Ovary (tissue), 10 donors: ENCODE measurements at places on chromosomes 7 and 10.

DNA sequence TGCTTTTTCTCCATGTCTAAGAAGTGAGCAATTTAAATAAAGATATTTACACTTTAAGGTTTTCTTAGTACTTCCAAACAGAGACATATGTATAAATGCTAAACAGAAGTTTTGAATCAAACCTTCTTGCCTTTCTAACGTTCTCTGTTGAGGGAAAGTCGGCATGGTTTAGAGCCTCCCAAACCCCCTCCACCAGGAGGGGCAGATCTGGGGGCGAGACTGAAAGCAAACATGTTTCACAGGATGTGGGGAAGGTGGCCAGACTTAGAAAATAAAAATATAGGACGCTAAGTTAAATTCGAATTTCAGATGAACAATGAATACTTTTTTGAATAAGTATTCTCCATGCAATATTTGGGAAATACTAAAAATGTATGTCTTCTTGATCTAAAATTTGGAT is 208.3 kb upstream of the SHH start:
- no peak for DNase-seq

DNA sequence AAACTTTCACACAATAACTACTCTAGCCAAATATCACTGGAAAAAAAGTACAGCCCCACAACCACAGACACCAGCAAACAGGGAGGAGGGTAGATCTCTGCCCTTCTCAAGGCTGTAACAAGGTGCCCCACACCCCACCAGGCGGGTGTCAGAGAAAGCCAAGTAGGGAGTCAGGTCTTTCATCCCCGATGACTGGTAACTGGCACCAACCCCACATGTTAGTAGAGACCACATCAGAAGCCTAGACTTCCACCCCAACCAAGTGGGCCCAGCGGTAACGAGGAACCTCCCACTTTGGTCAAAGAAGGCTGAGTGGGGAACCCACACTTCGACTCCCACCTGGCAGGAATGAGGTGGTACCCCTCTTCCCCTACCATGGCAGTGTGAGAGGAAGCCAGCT is 16.4 kb upstream of the RUFY2 start:
- DNase-seq: no peak

- no peak for DNase-seq
These were observed 187.8 kb downstream of the ETV1 start for GRCh38 chr7:13801669-13802068.

DNA sequence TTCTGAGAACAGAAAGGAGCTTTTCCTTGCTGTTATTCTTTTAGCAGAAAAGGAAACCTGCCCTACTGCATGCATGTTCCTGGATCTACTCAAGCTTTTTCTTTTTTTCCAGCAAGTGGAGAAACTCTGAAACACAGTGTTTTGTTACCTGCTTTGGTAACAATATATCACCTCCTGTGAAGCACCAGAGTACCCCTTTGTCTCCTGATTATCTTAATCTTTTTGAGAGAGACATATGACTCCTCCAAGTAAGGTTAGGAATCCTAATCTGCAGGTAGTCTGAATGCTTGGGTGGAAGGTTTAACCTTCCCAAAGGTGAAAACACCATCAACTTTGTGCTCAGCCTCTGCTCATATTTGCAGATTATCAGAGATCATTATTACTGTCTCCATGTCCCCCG is 93.1 kb downstream of the MAPK8 start:
- DNase-seq: no peak

GRCh38 chr7:604001-604883 is 84.6 kb upstream of the PDGFA start:
- DNase-seq: no peak

DNA sequence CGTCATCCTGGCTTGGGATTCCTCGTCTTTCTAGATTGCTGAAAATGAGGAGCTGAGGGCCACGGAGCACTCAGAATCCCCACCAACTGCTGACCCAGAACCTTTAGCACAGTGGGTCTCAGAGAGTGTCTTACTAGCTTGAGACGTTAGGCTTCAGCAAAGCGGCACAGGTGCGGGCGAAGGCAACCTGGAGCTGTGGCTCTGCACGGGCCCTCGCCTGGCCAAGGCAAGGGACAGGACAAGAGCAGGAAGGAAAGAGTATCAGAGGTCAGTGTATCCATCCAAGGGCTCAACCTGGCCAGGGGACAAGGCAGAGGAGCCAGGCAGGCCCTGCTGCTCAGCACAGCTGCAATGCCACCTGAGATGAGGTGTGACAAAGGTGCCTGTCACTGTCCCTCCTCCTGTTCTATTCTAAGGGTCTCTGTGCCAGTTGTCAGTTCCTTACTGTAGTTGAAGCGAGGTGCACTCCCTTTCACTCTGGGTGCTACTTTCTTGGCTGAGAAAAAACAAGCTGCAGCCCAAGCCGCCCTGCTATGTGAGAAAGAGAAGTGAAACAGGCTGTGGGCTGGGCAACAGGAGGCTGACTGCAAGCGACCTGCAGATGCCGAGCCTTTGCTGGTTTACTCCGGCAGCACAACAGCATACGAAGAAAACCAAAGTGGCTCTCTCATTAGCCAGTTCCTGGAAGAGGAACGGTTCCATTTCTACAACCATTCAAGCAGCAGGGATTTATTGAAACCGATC is 33.3 kb upstream of the KDM7A start:
- DNase-seq: no peak

DNA sequence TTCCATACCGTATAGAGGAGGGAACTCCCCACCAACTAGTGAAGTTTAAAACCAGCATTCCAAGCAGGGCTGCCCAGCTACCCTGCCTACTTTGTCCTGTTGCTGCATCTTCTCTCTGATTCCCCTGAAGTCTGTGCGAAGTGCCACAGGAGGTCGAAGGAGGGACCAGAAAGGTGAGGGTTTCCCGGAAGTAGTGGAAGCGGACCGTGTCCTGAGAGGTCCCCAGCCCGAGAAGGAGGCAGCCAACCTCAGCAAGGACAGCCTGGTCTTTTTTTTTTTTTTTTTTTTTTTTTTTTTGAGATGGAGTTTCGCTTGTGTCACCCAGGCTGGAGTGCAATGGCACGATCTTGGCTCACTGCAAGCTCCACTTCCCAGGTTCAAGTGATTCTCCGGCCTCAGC is 671.9 kb upstream of the GALNT17 start:
- DNase-seq: no peak

GRCh38 chr7:85176197-85176596 is 10.7 kb downstream of the SEMA3D start:
- no peak for DNase-seq

- no peak for DNase-seq
These were observed 3.5 kb downstream of the UNCX start for GRCh38 chr7:1236132-1236661.

- DNase-seq: no peak
These were observed 61.3 kb upstream of the TNRC18 start for GRCh38 chr7:5484921-5485320.

GRCh38 chr10:76910184-76910962 is 727.2 kb downstream of the KCNMA1 start:
- DNase-seq: no peak

DNA sequence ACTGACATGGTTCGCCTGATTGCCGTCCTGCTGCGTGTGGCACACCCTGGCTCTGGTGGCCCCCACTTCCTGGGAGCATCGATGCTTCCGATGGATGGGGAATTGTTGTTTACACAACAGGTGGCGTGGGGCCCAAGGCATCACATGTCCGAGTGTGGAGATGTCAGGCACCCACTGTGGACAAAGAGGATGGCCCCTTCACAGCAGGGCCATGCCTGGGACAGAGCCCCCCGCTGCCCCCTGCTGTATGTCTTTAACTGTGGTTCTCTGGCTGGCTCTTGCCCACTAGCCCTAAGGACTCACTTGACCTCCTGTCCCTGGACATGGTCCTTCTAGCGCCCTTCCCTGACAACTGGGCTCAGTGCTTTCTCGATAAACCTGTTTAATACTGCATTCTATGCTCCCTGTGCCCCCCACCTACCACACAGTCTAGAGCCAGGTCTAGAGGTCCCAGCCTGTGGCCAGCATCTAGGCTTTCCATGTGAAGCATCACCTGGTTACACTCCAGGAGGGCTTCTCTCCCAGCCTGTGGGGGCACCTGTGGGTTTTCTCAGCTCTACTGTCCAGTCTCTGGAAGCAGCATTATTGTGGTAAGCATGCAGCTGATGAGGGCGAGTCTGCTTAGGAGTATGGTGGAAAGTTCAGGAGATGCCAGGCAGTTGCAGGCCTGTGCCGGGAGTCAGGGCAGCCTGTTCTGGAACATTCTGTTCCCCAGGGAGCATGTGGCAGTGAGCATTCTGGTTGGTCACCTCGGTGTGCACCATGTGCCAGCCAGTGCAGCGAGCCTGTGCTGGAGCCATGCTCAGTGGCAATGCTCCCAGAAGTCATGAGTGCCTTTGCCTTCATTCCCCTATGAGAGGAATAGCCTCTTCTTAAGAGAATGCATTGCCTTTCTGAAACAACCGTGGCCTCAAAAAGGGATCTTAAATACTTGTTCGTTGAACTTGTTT is 10.4 kb downstream of the ADCY1 start:
- DNase-seq: no peak

DNA sequence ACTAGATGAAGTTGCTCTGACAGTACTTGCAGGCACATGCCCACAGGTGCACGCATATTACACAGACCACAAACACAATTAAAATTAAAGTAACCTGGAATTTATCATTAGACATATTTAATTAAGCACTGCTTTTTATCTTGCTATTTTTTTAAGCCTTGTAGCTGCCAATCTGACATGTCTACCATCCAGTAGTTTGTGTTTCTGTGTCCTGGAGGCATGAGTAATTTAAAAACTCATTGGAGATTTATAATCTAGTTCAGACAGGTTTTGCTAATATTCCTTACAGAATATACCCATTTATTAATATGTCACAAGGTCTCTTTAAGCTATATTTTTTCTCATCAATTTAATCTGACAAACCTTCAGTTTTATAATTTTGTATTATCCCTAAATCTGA is 445.0 kb upstream of the KLF6 start:
- no peak for DNase-seq

DNA sequence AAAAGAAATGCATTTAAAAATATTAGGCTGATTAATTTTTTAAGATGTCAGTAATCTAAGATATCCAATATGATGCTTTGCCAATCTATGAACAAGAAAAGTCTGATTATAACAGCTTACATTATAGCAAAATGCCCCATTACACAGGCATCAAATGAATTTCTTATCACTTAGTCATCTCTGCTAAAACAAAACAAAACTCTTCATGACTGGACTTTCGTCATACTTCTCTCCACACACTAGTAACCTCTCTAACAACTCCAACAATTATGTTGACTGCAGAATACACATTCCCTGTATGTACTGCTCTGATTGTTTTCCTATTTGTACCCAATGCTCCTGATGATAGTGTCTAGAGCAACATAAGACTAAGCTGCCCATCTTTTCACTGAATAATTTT is 3.8 kb upstream of the MKI67 start:
- DNase-seq: no peak

GRCh38 chr7:118149394-118149793 is 34.6 kb upstream of the LSM8 start:
- DNase-seq: no peak

- no peak for DNase-seq
These were observed 71.6 kb upstream of the CAMK2B start for GRCh38 chr7:44396931-44397545.

- no peak for DNase-seq
These were observed 161.0 kb upstream of the POT1 start for GRCh38 chr7:125090596-125090995.

DNA sequence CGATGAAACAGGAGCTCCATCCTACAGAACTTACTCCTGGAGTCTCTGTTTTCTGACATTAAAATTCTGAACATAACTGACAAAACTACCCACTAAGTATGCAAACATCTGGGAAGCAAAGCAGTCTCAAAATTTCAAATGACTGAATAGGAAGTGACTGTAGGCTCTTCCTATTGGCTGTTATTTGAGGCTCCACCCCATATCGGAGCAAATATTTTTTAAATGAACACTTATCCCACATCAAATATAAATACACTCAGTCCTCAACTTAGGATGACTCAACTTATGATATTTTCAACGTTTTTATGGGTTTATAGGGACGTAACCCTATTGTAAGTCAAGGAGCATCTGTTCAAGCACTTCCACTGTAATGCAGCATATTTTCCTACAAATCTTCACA is 8.8 kb downstream of the HSPA12A start:
- DNase-seq: no peak

DNA sequence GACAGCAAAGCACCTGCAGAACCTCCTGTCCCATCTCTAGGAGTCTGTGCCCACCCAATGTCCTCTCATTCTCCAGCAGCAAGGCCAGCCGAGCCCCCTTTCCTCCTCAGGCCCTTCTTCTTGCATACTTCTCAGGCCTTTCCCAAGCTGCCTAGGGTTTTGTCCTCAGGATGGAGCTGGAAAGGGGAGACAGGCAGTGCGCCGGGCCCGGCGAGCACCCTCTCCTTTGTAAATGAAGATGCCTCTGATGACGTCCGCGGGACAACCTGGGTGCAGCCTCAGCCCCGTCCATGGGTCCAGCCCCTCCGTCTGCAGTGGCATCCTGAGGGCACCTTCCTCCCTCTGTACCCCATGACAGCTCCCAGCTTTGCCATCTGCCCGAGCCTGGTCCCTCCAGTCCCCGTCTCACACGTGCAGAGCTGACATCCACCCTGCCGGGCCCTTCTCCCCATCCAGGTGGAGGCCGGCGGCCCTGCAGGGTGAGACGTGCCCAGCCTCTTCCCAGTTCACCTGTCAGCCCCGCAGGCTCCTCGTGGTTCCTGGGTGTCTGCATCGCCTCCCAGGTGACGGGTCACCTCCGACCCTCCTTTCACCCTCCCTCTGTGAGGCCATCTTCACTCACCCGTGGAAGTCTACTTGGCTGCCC is 36.4 kb downstream of the JAKMIP3 start:
- DNase-seq: no peak

DNA sequence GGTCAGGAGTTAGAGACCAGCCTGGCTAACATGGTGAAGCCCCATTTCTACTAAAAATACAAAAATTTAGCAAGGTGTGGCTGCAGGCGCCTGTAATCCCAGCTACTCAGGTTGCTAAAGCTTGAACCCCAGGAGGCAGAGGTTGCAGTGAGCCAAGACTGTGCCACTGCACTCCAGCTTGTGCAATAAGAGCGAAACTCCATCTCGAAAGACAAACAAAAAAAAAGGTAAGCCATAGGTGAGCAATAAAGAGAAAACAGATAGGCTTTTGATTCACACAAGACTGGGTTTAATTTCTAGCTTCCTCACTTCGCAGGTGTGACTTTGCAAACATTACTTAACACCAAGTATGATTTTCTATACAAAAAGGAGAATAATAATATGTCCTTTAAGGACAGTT is 72.3 kb upstream of the ACBD5 start:
- DNase-seq: no peak

DNA sequence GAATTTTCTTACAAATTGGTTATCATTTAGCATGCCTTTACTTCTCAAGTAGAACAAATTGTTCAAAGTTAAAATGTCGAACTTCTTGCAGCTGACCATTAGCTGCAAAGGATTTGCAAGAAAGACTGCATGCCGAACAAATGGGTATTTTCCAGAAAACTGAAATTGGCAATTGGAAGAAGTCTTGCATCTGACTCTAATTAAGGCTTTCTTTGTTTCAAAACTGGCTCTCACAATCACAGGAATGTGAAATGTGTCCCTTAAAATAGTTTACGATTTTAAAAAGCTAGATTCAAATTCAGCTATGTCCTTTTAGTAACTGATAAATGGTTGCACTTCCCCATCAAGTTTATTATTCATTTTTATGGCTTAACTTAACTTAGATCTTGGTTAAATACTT is 207.9 kb downstream of the ARL4A start:
- DNase-seq: no peak

GRCh38 chr10:51667678-51668335 is 31.6 kb downstream of the CSTF2T start:
- DNase-seq: no peak

GRCh38 chr10:93897070-93897780 is 3.4 kb downstream of the SLC35G1 start:
- DNase-seq: no peak

- no peak for DNase-seq
These were observed 335.8 kb downstream of the PRPF18 start for GRCh38 chr10:13922586-13922985.

GRCh38 chr7:5116359-5116758 is 70.7 kb downstream of the RBAK start:
- DNase-seq: no peak
